ENCODE measurements at places on chromosomes 7 and 10.
A peak's percentile ranks its signal among the peaks of the same experiment; 100 is the strongest.

GRCh38 chr7:74343281-74344131 is 54.3 kb downstream of the CLIP2 start:
- peak; percentile 85 for DNase-seq

DNA sequence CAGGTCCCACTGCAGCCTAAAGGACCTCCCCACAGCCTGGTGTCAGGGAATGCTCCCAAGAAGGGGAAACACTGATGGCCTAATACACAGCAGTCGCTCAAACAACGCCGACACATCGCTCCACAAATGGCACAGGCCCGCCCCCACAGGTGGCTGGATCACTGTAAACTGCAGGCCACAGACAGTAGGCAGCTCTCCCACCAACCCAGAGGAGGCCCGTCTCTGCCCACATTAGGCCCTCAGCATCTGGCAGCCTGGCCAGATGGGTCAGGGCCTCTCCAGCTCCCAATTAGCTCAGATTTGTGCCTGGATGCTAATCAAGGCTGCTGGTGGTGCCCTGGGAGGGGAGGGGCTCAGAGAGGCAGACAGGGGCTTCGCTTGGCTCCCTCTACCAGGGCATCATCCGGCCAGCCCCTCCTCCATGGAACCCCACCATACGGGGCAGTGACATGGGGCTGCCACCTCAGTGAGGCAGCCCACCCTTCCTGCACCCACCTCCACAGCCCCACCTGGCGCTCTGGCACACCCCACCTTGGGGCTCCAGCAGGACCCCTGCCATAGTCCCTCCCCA is 42.7 kb downstream of the CAMK2B start:
- no peak for DNase-seq

DNA sequence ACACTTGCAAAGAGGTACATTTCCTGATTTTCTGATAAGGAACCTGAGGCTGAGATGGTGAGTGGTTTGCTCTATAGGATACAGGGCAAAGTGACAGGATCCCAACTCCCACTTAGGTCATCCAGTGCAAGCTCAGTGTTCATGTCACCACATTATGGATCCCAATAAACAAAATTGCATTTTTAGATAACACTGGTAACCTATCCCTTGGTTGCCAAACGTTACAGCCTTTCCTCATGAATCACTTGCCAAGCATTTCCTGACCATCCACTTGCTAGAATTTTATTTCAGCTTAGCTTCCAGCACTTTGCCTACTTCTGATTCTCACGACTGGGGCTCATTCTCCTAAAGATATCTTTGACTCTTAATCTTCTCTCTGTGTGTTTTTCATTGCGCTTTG is 131.4 kb upstream of the ODAD2 start:
- DNase-seq: no peak

GRCh38 chr10:76736392-76736791 is 901.2 kb downstream of the KCNMA1 start:
- no peak for DNase-seq

DNA sequence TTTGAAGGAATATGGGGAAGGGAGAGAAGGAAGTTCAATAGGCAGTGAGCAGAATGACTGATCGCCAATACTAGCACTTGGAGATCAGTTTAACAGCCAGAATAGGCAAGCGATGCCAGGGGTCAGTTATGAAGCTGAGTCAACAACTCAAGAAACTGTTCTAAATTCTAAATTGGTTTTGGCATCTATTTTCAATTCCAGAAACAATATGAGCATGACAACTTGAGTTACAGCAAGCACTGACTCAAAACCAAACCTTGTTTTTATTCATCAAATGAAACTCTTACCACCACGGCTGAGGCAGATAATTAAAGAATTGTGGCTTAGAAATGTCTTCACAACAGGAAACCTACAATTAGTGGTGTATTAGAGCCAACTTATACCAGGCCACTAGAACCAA is 180.5 kb upstream of the ASAH2 start:
- no peak for DNase-seq

DNA sequence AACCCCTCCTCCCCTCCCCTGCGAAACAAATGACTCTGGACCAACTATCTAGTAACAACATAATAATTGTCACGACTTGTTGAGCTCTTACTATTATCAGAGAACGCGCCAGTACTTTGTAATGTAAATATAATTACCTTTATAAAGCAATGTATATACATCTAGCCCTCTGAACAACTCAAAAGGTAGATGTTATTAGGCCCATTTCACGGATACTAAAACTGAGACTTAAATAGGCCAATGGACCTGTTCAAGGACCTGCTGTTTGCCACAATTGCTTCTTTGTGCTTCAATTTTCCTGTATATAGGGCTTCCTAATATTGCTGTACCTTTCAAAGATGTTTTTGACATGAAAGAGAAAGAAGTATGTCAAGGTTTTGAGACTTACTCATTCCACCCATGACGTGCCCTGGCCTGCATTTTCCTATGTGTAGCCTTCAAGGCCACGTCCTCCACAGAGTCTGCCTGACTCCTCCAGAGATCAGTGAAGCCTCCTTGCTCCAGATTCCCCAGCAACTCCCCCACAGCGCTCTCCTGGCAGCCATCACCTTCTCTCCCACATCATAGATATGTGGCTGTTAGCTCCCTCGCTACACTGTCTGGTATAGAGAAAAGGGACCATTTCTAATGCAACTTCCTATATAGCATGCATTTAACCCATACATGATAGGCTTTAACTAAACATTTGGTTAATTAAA is 156.6 kb downstream of the SKIDA1 start:
- DNase-seq: no peak

DNA sequence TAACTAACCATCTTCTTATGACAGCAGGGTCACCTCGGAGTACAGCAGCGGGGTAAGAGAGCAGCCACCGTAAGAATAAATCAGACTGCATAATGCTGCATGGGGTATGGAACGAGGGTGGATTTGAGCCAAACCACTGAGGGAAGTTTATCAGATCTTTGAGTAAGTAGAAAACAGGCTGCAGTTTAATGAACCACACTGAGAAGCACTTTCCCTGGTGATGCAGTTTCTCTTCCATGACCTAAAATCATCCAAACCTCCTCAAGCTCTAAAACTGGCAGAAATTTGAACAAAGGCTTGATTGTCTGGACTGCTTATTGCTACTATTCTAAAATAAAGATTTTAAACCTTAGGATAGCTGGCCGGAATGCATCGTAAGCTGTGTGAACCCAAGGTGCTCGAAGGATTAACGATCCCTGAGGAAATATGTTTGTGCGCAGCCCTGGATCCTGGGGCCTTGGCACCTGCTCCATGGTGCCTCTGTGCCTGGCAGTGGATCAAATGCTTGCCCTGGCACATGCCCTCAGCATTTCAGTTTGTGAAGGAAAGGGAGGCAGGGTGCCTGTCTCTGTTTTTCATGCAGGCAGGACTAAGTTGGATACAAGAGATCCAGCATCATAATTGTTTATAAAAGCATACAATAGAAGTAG is 322.7 kb downstream of the LHFPL3 start:
- DNase-seq: no peak

All from NB4 (cell line).